Stimulated activated CD8-positive, alpha-beta memory T cell treated with anti-CD3 and anti-CD28 coated beads, Interleukin-7, amount 100 ng/mL, for 48 hours (primary cell): ENCODE measurements at places on chromosomes 5 and 9.

DNA sequence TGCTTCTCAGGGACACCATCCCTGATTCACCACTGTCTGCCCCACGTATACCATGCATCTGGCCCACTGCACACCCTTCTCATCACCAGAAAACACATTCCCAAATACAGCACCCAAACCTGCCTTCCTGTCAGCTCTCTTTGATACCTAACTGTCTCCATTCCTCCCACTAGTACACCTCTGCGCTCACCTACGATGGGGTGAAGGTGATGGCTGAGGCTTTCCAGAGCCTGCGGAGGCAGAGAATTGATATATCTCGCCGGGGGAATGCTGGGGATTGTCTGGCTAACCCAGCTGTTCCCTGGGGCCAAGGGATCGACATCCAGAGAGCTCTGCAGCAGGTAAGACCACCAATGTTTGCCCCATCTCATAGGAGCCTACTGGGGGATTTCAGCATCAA lies 186.4 kb downstream of the GRIA1 start:
- DNase-seq: no peak

- no peak for DNase-seq
Measured at GRCh38 chr5:59724482-59725391, 168.8 kb downstream of the PDE4D start.

- DNase-seq: no peak
Measured at GRCh38 chr5:567664-568060, 43.4 kb upstream of the SLC9A3 start.

GRCh38 chr9:1216532-1216931 lies 166.4 kb downstream of the DMRT2 start:
- no peak for DNase-seq

- no peak for DNase-seq
Measured at GRCh38 chr9:129201289-129201688, 23.2 kb upstream of the IER5L start.

DNA sequence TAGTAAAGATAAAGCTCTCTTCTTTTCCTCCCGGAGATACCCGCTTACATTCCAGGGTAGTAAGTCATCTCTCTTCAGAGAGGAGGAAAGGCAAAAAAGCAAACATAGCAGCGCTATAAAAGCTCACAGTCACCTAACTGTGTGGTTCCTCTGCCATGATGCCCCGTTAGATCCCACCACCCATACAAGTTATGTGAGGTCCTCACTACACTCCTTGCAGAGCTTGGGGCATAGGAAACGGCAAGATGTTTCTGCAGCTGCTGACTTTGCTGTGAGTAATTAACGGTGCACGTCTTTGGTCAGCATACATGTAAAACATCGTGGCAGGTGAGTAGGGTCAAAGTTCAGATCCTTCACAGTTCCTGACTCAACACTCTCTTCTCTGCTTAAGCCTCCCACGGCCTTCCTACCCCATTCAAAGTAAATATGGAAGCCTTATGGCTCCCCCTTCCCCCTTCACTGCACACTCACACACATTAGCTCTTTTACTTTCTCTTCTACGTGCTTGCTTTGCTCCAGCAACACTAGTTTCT lies 218.9 kb downstream of the DIRAS2 start:
- DNase-seq: no peak

- no peak for DNase-seq
Measured at GRCh38 chr5:1553539-1554409, 30.0 kb upstream of the LPCAT1 start.

- no peak for DNase-seq
Measured at GRCh38 chr9:35660966-35661415, 2.9 kb downstream of the CCDC107 start.

- no peak for DNase-seq
Measured at GRCh38 chr5:137310051-137310730, 188.9 kb downstream of the SPOCK1 start.

GRCh38 chr5:164191240-164191639 lies 685.8 kb downstream of the MAT2B start:
- no peak for DNase-seq

DNA sequence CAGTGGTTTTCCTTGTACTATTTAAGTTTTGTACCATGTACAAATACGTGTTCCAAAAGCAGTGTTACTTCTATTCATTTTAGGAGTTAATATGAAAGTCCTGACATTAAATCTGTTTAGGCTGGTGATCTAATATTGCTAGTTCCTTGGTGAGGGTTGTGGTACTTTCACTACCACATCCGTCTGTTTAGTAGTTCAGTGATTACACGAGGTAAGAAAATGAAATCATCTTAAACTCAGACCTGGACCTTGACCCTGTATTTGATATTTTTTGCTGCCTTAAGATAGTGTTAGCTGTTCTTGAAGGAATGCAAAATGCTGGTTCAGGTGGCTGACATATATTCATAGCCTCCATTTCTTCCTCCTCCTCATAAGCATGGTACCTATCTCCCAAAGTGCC lies 50.3 kb downstream of the MTAP start:
- DNase-seq: no peak

GRCh38 chr9:114905170-114905940 lies 25.0 kb downstream of the TNFSF8 start:
- no peak for DNase-seq

- no peak for DNase-seq
Measured at GRCh38 chr5:66322786-66323528, 178.9 kb downstream of the SREK1 start.

GRCh38 chr5:9411142-9411541 lies 134.7 kb downstream of the SEMA5A start:
- DNase-seq: no peak
